T-cell (primary cell): ENCODE measurements at places on chromosomes 3 and 15.

DNA sequence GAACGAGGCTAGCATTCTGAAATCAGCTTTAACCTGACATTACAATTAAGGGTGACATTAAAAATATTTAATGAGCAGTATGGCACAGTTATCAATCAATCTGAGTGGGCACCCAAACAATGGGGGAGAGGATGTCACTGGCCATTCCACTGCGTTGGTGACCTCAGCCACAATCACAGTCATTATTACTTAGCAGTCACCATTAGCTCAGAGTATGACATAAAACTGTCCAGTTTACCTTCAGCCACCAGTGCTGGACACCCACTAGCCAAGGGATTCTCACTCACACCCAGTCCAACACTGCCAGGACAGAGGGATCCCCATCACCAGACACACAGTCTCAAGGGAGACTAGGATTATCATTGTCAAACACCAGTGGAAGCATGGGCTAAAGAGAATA lies 17.5 kb upstream of the REC114 start:
- no peak for DNase-seq

GRCh38 chr15:38758043-38758442 lies 193.4 kb upstream of the RASGRP1 start:
- no peak for DNase-seq

DNA sequence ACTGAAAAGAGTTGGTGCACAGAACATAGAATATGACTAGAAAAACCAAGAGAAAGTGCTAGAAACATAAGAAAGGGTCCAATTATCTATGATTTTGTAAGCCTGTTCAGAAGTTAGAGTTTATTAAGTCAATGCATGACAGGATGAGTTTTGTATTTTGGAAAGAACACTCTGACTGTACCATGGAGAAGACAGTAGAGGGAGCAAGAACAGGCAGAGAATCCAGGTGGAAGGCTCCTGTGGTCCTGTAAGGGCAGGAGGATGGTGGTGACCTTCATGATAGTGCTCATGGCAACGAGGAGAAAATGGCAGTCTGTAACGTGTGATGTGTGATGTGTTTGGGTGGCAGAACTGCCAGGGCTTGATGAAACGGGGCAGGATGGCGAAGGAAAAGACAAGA lies 249.1 kb downstream of the CTNNB1 start:
- no peak for DNase-seq

DNA sequence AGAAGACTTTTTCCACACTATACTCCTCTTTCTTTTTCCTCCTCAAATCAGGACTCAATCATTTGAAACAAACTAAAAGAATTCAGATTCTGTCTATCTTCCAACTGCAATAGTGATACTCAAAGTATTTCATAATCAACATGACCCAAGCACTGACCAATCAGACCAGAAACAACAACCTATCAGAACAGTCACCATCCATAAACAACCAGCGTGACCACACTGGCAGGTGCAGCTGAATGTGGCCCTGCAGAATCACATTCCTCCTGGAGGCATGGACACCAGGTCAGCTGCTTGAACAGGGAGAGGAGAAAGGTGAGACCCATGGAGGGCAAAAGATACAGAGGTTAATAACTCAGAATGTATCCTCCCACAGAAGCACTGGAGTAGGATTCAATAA lies 13.3 kb downstream of the HRG start:
- DNase-seq = no peak

DNA sequence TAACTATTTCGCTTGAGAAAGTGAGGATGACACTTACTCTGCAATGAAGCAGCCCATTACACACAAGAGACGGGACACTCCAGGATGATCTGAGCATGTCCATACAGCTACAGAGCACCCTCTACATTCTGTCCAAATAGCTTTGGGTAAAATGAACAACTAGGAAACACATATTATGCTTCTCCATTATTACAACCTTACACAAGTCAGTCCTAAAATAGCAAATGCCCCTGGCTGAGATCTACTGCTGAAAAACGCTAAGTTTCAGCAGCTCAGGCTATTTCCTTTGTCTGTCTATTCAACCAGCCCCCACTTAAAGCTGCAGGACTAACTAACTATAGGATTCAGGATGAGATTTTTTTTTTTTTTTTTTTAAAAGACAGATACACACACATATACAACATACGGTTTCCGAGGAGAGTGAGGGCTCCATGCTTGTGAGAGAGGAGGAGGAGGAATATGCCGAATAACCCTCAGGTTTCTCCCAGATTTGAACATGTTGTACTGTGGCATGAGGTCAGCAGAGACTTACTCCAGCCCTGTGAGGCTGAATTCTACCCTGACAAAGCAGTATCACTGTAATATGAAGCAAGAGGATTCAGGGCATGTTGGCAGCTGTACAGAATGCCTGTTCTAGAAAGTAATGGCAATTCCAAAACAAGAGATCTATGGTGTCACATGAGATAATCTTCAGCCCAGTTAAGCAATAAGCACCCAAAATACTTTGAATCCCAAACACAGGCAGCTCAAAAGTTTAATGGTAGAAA lies 117.3 kb upstream of the PLXND1 start:
- DNase-seq = no peak
